ENCODE measurements at places on chromosomes 2 and 18.

DNA sequence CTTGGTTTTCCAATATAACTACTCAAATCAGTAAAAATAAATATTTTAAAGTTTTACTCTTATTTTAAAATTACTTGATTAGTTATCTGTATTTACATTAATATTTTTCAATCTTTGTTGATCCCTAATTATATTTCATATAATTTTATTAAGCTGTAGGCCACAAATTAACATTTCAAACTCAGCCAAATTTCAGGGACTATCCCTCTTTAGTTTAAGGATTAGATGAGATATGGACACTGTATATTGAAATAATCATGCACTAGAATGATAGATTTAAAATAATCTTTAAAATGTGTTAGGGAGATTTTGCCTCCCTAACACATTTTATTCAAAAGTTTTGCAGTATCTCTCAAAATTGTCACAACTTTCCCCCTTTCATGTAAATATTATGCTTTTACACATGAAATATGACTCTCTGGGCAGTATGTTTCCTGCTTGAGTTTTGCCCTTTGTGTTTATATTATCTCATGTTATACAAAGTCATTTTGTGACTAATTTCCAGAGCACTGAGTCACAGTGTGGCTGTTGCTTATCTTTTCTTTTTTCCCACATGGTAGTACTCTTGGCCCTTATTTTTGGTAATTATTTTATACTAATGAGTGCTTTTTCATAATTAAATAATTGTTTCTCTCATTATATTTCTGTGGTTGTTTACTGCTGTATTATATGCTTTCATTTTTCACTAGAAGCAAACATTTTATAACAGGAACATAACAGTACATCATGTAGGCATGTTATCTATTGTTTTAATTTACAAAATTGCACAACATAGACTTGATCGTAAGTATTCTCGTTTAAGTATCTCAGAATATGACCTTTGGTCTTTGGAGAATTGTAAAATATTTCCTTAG is 1.2 kb downstream of the TFPI start:
- no peak for DNase-seq

- no peak for DNase-seq
These were observed 151.2 kb downstream of the SLC39A10 start for GRCh38 chr2:195808189-195808588.

- no peak for DNase-seq
These were observed 42.9 kb downstream of the FSHR start for GRCh38 chr2:49111456-49111855.

GRCh38 chr18:3524706-3525105 is 74.7 kb downstream of the TGIF1 start:
- no peak for DNase-seq

DNA sequence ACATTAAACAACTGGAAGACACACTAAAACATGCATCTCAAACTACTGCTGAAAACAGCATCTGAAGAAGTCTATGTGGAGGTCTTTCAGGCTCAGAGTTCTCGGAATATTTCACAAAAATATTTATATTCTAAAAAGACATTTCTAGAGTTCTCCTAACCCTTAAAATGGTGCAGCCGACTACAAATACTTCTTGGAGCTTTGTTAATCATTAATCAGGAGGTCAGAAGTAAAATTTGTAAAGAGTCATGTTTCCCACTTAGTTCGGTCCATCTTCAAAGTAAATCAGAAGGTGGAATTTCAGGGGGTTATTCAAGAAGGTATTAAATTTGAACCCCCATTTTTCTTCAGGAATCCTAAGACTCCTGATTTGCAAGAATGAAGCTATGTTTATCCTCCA is 72.7 kb downstream of the FAM228A start:
- DNase-seq, result no peak

DNA sequence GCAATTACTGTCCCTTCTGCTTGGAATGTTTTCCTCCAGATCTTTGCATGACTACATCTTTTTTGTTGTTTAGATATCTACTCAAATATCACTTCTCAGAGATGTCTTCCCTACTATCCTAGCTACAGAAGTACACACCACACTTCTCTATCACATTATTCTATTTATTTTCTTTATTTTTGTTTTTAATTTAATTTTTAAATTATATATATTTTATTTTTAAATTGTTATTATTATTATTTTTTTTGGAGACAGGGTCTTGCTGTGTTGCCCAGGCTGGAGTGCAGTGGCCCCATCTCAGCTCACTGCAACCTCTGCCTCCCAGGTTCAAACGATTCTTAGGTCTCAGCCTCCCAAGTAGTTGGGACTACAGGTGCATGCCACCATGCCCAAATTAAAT is 106.7 kb downstream of the TAF4B start:
- DNase-seq, result no peak
